ENCODE measurements at places on chromosomes 16 and 17.
A peak's percentile ranks its signal among the peaks of the same experiment; 100 is the strongest.

GRCh38 chr16:14168146-14168545 is 97.0 kb downstream of the MRTFB start:
- DNase-seq, result no peak

DNA sequence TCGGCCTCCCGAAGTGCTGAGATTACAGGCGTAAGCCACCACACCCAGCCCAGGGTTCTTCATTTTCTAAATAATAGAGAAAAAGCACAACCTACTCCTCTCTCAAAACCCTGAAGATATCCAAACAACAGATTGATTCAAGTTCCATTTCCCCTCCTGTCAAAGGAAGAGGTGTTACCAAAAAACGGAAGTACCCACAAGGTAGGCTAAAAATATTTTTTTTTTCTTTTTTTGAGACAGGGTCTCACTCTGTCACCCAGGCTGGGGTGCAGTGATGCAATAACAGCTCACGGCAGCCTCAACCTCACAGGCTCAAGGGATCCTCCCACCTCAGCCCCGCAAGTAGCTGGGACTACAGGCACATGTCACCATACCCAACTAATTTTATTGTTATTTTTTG is 18.9 kb downstream of the UTP6 start:
- DNase-seq, result no peak

GRCh38 chr17:5557990-5558389 is 26.3 kb downstream of the NLRP1 start:
- DNase-seq, result no peak

DNA sequence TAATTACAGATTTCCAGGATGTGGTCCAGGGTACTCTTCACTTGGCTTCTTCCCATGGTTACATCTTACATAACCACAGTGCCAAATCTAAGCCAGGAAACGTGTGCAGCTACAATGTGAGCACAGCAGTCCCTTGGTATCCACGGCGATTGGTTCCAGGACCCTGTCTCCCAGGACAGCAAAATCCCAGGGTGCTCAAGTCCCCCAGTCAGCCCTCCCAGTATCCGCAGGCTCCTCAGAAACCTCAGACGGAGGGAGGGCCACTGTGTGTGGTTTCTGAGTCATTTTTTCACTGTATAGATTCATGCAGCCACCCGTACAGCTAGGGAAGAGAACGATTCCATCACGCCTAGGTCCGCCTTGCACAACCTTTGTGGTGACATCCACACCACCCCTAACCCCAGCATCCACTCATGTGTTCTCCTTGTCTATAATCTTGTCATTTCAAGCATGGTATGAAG is 11.1 kb upstream of the ATP2C2 start:
- DNase-seq, result no peak

DNA sequence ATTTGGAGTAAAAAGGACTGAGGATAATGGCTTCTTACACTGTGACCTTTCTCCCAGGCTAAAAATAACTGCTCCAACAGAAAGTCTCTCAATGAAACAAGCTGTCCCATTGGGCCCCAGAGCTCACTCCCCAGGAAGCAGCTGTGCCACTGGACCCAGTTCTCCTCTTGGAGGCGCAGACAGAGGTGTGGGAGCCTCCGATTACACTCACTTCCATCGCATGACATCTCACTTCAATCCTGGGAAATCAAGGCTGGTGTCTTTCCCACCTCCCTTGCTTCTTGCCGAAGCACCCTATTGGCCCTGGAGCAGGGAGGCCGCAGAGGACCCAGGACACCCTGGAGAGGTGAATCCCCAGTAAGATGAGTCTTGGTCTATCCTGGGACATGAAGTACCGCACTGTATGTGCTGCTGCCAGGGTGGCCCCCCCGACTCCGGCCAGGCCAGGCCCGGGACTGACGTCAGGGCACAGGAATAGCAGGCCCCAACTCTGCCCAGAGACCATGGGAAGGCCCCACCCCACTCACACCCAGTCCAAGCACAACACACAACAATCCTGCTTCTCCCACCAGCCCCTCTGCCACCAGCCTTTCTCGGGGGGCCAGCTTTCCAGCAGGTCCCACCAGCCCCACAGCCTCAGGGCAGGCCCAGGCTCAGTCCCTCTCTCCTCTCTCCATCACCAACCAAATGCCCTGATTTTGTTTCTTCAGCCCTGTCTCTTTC is 29.5 kb downstream of the SRL start:
- peak; percentile 35 for DNase-seq

GRCh38 chr17:43671031-43671692 is 9.4 kb upstream of the MEOX1 start:
- DNase-seq, result no peak

DNA sequence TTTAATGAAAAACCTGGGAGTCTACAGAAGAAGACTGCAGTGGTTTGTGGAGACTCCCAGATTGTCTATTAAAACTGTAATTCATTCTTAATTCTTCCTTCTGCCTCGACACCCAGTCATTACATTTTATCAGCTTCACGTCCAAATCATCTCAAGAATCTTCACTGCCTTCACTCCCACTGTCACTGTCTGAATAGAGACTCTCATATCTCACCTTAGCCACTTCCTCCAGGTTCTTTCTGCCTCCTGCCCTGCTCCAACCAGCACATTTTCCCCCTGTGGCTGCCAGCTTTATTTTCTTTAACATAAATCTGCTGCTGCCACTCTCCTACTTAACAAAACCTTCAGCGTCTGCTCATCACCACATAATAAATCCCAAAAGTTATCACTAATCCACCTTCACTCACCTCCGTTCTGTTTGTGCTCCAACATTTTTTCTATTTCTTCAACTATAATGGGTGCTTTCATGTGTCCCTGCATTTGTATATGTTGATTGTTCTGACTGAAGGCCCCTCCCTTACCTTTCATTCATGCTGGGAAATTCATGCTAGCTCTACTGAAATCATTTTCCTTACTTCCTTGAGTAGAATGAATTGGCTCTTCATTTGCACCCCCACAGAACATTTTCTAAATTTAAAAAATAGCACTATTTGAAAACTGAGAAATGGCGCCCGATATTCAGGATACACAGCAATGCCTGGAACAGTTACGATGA is 38.9 kb downstream of the KCNJ2 start:
- DNase-seq, result no peak

DNA sequence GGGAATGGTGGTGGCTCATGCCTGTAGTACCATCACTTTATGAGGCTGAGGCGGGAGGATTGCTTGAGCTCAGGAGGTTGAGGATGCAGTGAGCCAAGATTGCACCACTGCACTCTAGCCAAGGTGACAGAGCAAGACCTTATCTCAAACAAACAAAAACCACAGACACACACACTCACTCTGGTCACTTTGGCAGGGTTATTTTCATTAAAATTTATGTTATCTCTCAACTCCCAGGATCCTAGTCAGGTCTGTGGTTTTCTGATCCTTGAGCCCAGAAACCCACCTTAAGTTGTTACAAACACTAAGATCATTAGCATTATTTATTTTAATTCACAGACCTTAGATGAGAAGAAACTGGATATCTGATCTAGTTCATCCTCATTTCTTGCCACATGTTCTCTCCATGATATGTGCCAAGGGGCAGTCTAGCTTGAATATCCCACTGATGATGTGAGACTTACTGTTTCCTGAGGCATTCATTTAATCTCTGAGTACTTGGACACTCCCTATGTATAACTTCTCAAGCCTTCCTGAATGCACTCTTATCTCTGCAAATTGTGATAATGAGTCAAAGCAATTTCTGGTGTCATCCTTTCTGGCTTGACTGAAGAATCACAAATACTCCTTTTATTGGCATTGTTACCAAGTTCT is 9.6 kb downstream of the ABHD15 start:
- no peak for DNase-seq

GRCh38 chr16:50461400-50461760 is 86.8 kb upstream of the NKD1 start:
- DNase-seq, result no peak

DNA sequence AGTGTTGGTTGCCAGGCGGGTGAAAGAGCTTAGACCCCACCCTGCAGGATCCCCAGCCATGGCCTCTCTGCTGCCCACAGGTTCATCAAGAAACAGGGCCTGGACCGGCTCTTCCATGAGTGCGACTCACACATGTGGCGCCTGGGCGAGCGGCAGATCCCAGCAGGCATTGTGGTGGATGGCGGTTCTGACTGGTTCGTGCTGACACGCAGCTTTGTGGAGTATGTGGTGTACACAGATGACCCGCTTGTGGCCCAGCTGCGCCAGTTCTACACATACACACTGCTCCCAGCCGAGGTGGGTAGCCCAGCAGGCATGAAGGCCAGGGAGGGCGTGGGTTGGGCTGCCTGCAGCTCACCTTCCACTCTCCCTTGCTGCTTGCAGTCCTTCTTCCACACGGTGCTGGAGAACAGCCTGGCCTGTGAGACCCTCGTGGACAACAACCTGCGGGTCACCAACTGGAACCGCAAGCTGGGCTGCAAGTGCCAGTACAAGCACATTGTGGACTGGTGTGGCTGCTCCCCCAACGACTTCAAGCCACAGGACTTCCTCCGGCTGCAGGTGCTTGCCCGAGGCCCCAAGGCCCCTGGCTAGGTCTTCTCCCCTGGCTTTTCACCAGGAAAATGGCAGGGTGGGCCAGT is 9.9 kb downstream of the XYLT2 start:
- DNase-seq, result no peak

- no peak for DNase-seq
These were observed 14.6 kb downstream of the BBS2 start for GRCh38 chr16:56505181-56505580.

GRCh38 chr16:89004209-89004831 is 27.3 kb upstream of the CBFA2T3 start:
- DNase-seq, result no peak

Data from thoracic aorta (tissue), 2 donors.